ENCODE measurements at places on chromosomes 2 and 18. TPM values are rescaled to one million over a fixed set of nuclear protein-coding genes. Genes with fewer than 3 reads are reported as not detected.

The OXER1 gene
- total RNA-seq = 0.32 TPM

The IL1RL2 gene
- 0.97 TPM for total RNA-seq

The CD207 gene
- not detected for total RNA-seq

The ANKMY1 gene
- total RNA-seq = 10.6 TPM

The R3HDM1 gene
- total RNA-seq = 10.4 TPM

The DGKD gene
- total RNA-seq = 10.1 TPM

Data from hair follicle dermal papilla cell (primary cell).